ENCODE measurements at places on chromosomes 12 and 14. TPM values are rescaled to one million over a fixed set of nuclear protein-coding genes. Genes with fewer than 3 reads are reported as not detected.

TMEM119 gene
- total RNA-seq = 164 TPM

GRCh38 chr12:55908726-55909512 is 18.8 kb downstream of the PYM1 start:
- DNase-seq = peak; percentile 68

GRCh38 chr12:45498645-45499044 is 230.9 kb upstream of the ARID2 start:
- DNase-seq = no peak

DNA sequence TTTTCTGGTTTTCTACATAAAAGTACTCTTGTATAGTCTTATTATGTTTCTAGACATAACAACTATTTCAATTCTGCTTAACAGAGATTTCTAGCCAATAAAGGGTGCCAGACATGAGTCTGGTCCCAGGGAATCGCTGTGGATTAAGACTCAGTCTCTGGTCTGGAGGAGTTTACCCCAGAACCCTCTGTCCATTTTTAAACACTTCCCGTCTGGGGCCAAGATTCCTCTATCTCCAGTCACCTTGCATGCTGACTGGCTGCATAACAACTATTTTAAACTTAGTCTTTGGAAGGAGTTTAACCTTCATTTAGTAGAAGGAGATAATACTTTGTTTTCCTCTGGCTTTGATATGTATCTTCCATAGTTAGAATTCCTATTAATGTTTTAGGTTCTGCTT is 163.1 kb upstream of the IFNG-AS1 start:
- no peak for DNase-seq

DNA sequence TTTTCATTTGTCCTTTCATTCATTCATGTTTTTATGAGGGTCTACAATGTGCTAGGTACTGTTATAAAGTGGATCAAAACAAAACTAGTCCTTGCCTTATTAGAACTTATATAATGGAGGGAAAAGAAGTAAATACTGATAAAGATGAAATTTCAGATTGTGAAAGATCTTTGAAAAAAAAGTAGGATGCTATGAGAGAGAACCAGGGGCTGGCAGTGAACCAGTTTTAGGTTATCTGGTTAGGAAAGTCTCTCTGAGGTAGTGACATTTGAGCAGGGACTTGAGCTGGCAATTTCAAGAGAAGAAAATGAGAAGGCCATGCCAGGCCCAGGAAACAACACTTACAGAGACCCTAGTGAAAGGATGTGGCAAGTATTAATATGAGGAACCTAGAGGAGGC is 57.3 kb upstream of the E2F7 start:
- peak; percentile 71 for DNase-seq

DNA sequence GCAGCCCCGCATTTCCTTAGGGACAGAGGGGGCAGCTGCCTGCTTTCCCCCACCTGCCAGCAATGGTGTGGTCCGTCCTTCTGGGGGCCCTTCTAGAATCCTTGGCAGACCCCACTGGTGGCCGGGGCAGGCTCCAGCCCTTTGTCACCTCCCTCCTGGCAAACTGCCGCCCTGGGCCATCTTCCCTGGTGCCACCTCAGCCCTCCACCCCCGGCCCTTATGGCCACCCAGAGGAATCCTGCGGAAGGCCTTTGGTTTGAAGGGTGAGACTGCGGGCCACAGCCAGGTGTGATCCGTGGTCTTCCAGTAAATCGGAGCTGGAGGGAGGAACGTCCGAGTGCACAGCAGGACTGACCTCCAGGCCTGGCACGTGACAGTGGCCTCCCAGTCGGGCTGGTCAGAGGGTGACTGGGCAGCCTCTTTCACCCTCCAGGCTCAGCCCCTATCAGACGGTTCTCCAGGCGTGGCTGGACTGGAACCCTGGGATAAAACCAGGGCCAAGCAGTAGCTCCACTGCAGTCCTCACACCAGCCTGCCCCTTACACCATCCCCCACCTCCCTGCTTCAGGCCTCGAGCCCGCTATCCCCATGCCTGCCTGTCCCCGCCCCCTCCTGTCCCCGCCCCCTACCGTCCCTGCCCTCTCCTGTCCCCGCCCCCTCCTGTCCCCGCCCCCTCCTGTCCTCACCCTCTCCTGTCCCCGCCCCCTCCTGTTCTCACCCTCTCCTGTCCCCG is 12.4 kb downstream of the FBRSL1 start:
- DNase-seq = no peak
